ENCODE measurements at places on chromosomes 6 and 20.

DNA sequence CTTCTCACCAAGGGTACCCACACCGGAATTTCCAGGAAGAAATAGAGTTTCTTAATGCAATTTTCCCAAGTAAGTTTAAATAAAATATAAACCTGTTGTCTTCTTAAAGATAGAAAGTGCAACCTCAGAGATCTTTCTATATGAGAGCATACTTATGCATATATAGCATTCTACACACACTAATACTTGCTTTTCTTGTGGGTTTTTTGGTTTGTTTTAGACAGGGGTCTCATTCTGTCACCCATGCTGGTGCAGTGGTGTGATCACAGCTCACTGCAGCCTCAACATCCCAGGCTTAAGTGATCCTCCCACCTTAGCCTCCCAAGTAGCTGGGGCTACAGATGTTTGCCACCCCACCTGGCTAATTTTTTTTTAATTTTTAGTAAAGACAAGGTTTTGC lies 15.7 kb downstream of the AMD1 start:
- DNase-seq: no peak

DNA sequence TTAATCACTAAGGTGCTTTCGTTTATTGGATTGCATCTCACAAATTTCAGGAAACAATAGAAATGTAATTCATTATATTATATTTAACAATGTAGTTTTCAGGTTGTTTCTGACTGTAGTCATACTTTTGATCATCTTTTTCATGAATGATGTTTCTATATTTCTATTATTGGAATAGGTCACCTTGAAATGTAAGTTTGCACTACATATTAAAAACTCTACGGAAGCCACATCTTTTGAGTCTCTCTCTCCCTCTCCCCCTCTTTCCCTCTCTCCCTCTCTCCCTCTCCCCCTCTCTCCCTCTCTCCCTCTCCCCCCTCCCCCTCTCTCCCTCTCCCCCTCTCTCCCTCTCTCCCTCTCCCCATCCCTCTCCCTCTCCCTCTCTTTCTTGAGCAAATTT lies 131.3 kb upstream of the FBXL4 start:
- DNase-seq: no peak

DNA sequence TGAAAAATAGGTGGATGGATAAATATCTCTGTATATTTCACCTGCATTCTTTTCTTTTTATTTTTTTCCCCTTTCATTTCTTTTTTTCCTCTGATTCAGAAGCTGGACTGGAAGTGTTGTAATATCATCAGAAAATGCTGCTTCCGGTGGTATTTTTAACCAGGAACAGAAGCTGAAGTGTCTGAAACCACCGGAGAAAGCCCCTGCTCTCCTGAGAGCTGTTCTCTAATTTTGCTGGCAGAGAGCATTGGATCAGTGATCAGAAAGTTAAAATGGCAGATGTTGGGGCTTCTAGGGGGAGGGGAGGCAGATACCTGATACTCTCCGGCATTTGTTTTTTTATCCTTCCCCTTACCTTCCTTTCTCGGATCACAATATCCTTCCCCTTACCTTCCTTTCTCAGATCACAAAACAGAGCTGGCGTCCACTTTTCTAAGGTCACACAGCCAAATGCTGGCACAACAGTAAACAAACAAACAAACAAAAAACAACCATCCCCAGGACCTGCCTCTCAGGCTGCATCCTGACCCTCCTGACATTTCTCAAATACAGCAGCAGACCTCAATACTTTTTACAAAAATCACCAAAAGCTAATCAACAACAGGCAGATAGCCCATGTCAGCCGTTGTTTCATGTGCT lies 143.2 kb upstream of the ZNF217 start:
- no peak for DNase-seq

GRCh38 chr6:125804264-125804663 lies 13.5 kb downstream of the NCOA7 start:
- no peak for DNase-seq

- no peak for DNase-seq
Measured at GRCh38 chr6:2829253-2829652, 12.4 kb downstream of the SERPINB1 start.

DNA sequence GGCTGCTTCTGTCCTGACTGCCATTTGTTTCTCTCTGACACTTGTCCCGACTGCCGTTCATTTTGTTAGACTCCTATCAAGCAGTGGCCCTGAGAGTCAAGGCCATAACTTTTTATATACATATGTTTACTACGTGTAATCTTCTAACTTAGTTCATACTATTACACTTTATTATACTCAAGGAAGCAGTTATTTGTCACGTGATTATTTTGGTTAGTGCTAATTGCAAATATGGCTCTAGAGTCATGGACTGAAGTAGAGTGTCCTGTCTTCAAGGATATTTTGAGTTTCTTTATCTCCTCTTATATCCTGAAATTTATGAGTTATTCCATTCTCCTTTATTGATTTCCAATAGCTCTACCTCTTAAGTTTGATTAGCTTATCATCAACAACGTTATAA lies 294.2 kb upstream of the RNF217 start:
- no peak for DNase-seq

DNA sequence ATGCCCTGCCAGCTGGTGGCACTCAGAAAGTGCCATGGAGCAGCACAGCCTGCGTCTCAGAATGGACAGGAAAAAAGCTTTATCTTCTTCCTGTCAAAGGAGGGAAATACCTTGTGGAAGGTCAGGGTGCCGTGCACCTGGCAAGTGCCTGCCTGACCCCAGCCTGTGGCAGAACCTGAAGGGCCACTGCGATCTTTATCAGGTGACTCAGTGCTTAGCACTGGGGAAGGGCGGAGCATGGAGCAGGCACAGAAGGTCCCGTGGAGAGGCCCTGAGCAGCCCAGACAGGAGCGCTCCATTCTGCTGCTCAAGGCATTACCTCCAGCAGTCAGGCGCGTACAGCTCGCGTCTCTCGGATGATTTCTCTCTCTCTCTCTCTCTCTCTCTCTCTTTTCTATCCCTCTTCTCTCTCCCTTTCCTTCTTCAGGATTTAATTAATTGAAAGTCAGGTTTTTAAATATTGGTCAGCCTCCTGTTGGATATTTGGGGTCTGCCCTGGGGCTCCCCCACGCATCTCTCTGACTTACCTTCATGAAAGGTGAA lies 31.7 kb downstream of the FOXC1 start:
- DNase-seq: no peak

DNA sequence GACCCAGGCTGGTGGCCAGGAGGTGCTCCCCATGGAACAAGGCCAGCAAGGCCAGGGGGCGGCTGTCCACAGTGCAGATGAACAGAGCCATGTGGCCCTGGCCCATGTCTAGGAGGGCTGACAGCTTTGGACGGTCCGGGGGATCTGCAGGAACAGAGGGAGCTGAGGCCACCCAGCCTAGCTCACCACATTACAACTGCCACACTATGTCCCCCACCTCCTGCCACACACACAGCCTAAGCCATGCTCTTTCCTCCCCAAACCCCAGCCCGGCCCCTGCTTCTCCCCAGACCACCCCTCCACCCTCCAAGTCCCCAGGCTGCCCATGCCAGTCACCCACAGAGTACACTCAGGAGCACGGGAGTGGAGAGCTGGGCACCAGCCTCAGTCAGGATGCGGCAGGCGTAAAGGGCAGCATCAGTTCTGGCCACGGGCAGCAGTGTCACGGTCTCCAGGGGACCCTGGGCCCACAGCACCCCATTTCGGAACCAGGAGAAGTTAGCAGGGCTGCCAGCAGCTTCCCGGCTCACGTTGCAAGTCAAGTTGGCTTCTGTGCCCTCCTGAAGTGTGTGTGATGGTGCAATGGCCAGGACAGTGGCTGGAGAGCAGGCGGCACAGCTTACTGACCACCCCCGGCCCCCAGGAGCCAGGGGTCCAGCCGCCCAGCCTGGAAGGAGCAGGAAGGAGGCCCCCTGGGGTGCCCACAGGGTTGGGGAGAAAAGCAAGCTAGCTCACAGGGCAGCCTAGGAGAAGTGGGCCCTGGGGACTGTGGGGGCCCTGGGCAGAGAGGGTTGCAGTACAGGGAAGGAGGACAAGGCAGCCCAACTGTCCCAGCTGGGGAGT lies 15.2 kb upstream of the ADAM33 start:
- no peak for DNase-seq

DNA sequence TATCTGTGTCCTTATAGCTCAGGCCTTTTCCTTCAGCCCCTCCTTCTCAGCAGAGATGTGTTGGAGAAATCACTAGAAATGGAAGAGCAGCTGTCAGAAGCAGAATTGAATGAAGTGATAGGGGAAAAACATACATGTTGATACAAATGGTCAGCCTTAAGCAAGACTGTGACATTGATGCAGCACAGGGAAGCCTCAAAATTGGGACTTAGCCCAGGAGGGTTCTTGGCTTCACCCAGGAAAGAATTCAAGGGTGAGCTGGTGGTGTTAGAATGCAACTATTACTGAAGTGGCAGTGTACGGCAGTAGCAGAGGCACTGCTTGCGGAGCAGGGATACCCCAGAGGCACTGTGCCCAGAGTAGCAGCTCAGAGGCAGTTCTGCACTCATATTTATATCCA lies 8.0 kb upstream of the KIF16B start:
- DNase-seq: no peak

DNA sequence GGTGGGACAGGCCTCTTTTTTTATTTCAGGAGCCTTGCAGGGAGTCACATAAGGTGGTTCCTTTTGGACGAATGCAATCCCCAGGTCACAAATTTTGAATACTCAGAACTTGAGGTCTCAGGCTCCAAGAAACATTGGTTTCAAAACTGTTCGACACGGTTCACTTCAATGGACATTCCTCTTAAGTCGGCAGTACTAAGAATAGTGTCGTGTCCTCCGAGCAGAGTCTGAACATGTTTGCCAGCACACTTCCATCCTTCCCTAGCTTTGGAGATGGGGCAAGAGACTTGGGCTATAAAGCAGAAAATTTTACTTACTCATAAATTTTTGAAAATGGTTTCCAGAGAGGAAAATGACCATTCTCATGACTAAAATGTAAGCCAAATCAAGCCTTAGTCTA lies 265.4 kb downstream of the THBS2 start:
- DNase-seq: no peak

DNA sequence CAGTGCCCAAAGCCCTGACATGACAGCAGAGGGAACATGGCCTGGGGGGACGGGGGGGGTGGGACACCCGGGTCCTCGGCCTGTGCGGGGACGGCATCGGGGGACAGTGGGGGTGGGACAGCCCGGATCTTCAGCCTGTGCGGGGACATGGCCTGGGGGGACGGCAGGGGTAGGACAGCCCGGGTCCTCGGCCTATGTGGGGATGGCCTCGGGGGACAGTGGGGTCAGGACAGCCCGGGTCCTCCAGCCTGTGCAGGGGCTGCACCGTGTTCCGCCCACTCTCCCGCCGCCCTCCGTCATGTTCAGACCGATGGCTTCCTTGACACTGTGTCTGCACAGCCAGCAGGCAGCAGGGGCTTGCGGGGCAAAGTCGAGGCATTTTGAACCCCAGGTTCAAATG lies 7.0 kb downstream of the BIRC7 start:
- no peak for DNase-seq

- DNase-seq: no peak
Measured at GRCh38 chr6:144202879-144203468, 52.7 kb downstream of the STX11 start.

- DNase-seq: no peak
Measured at GRCh38 chr20:23139524-23139923, 53.4 kb upstream of the CD93 start.

- DNase-seq: no peak
Measured at GRCh38 chr6:102398788-102399390, 1005.4 kb downstream of the GRIK2 start.

- no peak for DNase-seq
Measured at GRCh38 chr6:160959726-160960435, 31.7 kb upstream of the MAP3K4 start.

DNA sequence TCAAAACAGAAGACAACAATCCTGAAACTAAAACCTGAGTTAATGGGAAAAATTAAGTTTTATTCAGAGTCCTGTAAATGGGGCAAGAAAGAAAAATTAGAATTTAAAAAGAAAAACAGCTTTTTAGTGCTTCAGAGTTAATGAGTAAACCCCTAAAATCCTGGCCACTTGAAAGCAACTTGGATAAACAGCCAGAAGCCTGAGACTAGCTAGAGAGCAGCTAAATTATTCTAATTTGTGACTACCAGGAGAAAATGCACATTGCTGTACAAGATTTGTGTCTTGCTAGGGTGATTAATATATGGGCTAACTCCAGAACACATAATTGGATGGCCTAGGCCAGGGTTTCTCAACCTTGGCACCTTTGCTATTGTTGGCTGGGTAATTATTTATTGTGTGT lies 62.4 kb upstream of the ARG1 start:
- no peak for DNase-seq

- DNase-seq: no peak
Measured at GRCh38 chr20:50569864-50570836, 60.0 kb downstream of the PTPN1 start.
